ENCODE measurements at places on chromosomes 2 and 18.
A peak's percentile ranks its signal among the peaks of the same experiment; 100 is the strongest.

- DNase-seq, result no peak
Measured at GRCh38 chr2:215626812-215627281, 191.0 kb upstream of the FN1 start.

- DNase-seq, result no peak
Measured at GRCh38 chr2:167651406-167652151, 595.8 kb downstream of the STK39 start.

- no peak for DNase-seq
Measured at GRCh38 chr2:191152482-191153240, 1.9 kb upstream of the STAT4 start.

- DNase-seq, result no peak
Measured at GRCh38 chr2:14615121-14615520, 17.4 kb upstream of the LRATD1 start.

DNA sequence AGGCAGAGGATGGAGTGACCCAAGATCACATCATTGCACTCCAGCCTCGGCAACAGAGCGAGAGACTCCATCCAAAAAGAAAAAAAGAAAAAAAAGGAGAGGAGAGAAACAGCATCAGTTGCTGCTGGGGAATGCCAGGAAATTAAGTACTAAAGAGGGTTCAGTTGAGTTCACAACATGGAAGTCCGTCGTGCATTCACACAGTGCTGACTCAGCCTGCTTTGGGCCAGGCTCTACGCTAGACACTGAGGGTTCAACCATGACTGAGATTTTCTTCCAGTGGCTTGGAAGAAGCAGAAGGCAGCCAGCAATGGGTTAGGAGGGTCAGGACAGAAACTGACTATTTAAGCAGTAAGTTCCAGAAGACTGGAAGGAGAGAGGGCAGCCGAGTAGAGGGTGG is 108.8 kb downstream of the FMNL2 start:
- DNase-seq, result no peak

- no peak for DNase-seq
Measured at GRCh38 chr2:67954093-67954748, 108.6 kb downstream of the C1D start.

DNA sequence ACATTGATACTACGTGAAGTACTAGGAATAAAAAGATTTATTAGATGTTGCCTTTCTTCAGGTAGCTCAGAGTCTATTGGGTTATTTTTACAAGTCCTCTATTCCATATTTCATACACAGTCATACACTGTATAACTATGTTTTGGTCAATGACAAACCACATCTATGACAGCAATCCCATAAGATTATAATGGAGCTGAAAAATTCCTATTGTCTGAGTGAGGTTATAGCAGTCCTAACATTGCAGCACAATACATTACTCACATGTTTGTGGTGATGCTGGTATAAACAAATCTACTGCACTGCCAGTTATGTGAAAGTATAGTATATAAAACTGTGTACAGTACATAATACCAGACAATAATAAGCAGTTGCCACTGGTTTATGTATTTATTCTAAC is 595.1 kb downstream of the MBD2 start:
- no peak for DNase-seq

- DNase-seq, result no peak
Measured at GRCh38 chr2:15568874-15569273, 7.7 kb upstream of the NBAS start.

GRCh38 chr18:44838971-44839666 is 158.4 kb downstream of the SETBP1 start:
- peak; percentile 80 for DNase-seq

GRCh38 chr2:155389224-155389623 is 690.7 kb downstream of the KCNJ3 start:
- no peak for DNase-seq

- no peak for DNase-seq
Measured at GRCh38 chr2:43212931-43213330, 13.5 kb downstream of the ZFP36L2 start.

DNA sequence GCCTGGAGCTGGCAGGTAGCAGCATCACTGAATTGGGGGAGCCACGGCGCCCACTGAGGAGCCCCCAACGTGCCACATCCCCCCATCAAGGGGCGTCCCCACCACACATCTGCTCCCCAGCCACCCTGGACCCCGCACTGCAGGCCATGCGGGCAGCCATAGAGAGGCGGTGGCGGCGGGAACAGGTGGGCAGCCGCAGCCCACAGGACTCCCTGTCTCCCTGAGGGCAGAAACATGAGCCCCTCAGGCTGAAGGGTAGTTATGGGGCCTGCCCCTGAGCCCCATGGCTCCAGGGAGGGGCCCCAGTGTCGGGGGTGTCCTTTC is 26.6 kb downstream of the CROCC2 start:
- DNase-seq, result no peak

DNA sequence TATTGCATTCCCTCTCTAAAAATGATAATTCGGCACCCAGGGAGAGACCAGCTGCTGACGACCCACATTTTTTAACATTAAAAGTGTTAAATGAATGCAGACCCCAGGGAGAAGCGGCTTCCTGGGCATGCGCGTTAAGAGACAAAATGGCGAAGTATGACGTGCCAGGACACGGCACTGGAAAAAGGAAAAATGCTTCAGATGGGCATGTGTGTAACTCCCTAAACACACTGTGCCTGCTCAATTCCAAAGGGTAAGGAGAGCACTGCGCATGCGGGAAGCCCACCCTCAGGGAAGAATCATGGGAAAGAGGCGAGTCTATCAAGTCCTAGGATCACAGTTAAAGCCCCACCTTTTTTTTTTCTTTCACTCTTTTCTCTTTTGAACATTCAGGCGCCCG is 58.1 kb downstream of the CYP26B1 start:
- DNase-seq, result no peak

- DNase-seq, result no peak
Measured at GRCh38 chr2:11093467-11093866, 61.8 kb upstream of the SLC66A3 start.

DNA sequence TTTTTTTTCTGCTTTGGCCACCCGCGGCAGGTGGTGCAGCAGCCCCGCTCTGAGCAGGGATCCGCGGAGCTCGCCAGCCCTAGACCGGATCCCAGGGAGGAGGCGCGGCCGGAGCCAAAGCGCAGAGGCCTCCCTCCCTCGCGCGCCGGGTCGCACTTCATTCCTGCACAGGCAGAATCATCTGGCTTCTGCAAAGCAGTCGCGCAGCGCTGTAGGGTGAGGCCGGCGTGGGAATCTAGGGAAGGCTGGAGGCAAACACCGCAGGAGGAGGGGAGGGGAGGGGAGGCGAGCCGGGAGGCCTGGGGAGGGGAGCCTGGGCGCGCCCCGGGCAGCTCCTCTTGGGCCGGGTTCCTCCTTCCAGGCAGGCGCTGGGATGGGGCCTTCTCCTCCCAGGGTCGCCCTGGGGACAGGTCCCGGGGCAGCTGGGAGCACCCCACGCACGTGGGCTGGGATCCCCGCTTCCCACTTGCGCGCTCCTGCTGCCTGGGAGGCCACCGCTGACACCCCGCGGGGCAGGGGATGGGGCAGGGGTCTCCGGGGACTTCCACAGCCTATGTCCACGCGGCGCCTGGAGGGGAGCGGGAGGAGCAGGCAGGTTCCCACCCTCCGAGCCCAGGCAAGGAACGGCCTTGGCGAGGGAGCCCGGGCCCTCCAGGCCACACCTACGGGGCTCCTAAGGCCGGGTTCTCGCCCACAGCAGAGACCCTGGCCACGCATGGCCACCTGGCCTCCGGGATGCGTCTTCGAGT is 45.0 kb downstream of the MBP start:
- no peak for DNase-seq

DNA sequence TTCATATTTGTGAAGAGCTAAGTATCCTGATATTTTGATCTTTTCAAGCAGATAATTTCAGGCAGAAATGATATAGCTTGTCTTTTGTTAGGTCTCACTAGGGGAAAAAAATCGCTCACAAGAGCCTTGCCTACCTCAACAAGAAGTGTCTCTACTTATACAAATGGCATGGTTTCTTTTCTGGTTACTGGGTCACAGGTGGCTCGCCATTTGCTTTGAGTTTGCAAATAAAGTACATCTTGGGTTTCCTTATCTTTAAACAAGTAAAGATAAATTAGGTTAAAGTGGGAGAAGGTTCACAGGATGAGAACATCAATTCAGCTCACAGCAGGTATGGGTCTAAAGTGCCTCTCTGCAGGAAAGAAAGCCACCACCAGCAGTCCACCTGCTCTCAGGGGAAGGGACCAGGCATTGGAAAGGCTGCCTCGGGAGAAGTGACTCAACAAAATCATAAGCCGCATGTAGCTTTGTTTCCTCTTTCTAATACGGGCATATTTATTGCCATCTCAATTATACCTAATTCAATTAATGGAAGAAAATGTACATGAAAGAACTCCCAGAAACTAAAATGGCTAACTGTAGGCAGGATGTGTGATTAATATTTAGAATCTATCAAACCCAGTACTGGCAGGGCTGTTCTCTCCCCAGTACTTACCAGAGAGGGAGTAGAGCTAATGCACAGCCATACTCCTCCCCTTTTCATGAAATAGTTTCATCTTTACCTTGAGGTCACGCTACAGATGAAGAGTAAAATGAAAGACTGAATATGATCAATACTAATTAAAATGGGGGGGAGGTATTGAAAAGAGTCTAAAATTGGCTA is 28.3 kb downstream of the CDC42EP3 start:
- DNase-seq, result no peak

- DNase-seq, result no peak
Measured at GRCh38 chr2:129800686-129801085, 178.8 kb upstream of the RAB6C start.

- DNase-seq, result no peak
Measured at GRCh38 chr18:2091937-2092336, 479.4 kb downstream of the METTL4 start.

GRCh38 chr2:80547344-80547743 is 242.8 kb upstream of the LRRTM1 start:
- DNase-seq, result no peak

DNA sequence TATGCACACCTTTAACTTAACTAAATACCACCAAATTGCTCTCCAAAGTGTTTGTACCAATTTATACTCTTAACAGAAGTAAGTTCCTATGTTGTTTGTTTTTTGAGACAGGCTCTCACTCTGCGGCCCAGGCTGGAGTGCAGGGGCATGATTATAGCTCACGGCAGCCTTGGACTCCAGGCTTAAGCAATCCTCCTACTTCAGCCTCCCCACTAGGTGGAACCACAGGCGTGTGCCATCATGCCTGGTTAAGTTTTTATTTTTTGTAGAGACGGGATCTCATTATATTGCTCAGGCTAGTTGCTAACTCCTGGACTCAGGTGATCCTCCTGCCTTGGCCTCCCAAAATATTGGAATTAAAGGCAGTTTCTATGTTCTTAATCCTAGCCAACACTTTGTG is 13.1 kb upstream of the NAB1 start:
- DNase-seq, result no peak

- no peak for DNase-seq
Measured at GRCh38 chr18:23458830-23459529, 5.9 kb downstream of the RIOK3 start.

- DNase-seq, result no peak
Measured at GRCh38 chr2:240787521-240788472, 32.2 kb downstream of the KIF1A start.

- no peak for DNase-seq
Measured at GRCh38 chr2:164681009-164681408, 59.7 kb upstream of the GRB14 start.

DNA sequence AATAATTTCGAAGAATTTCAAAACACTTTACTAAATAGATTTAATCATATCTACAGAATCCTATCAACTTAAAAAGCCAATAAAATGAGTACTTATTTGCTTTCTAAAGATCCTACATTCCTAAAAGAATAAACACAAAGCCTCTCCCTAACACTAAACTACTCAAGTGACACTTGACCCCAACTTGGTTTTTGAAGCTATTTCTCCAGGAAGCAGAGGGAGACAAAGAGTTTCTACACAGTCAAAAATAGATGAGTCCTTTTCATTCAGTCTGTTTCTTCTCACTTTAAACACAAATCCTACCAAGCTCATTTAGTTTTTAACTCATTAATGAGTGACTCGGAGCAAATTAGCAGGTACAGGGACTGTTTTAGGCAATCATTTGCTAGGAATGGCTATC is 2.1 kb downstream of the ATL2 start:
- DNase-seq, result no peak

- DNase-seq, result no peak
Measured at GRCh38 chr2:41495050-41495449, 552.8 kb upstream of the PKDCC start.

- no peak for DNase-seq
Measured at GRCh38 chr2:42249887-42250286, 80.7 kb downstream of the EML4 start.

GRCh38 chr2:116224610-116225009 is 1589.9 kb upstream of the DDX18 start:
- DNase-seq, result no peak

GRCh38 chr2:52181080-52181479 is 1149.1 kb upstream of the NRXN1 start:
- DNase-seq, result no peak

DNA sequence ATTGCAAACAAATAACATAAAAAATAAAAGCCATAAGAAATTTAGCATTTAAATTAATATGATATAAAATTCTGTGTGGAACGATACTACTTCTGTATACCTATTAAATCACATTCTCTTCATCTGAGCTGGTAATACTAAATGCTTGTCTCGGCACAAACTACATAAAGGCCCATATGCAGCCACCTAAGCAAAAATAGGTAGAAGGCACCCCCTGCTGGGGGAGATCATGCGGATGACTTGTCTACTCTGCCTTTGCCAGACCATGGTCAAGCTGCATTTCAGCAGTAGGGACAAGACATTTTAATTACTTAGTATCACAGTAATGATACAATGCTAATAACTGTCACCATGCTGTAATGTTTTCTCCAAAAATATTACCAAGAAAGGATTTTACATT is 108.0 kb downstream of the CDH19 start:
- peak; percentile 28 for DNase-seq

DNA sequence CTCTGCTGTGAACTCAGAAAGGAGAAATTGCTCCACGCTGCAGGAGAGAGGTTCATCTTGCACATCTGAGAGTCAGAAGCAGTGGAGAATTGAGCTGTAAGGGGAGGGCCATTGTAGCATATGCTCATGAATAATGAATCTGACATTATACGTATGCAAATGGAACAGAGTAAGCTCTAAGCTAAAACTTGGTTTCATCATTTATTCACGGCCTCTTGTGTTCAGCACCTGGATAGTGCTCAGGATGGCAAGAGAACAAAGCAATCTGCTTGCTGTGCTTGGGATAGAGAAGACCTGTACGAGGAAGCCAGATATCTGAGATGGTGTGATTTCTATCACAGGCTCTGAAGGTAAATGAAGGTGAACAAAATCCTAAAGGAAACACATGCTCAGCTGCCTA is 87.9 kb upstream of the GCFC2 start:
- DNase-seq, result no peak

GRCh38 chr2:43013821-43014345 is 212.5 kb downstream of the ZFP36L2 start:
- no peak for DNase-seq

DNA sequence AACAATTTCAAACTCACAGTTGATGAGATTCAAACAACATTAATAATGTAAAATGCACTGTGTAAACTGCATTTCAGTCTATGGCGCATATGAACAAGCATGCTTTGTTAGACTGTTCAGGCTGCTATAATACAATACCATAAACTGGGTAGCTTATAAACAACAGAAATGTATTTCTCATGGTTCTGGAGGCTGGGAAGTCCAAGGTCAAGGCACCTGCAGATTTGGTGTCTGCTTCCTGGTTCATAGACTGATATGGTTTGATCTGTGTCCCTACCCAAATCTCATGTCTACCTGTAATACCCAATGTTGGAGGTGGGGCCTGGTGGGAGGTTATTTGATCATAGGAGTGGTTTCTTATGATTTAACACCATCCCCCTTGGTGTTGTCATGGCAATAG is 148.1 kb upstream of the SERPINE2 start:
- DNase-seq, result no peak

- no peak for DNase-seq
Measured at GRCh38 chr2:128282976-128283810, 35.5 kb downstream of the HS6ST1 start.

GRCh38 chr2:88011011-88011410 is 5.3 kb downstream of the RNU2-63P start:
- no peak for DNase-seq

Measured in stimulated activated CD4-positive, alpha-beta T cell treated with anti-CD3 and anti-CD28 coated beads, Interleukin-15, amount 100 ng/mL, for 24 hours (primary cell).